ENCODE measurements at places on chromosomes 1 and 21.

GRCh38 chr1:206035027-206035426 lies 11.3 kb upstream of the CTSE start:
- no peak for DNase-seq

DNA sequence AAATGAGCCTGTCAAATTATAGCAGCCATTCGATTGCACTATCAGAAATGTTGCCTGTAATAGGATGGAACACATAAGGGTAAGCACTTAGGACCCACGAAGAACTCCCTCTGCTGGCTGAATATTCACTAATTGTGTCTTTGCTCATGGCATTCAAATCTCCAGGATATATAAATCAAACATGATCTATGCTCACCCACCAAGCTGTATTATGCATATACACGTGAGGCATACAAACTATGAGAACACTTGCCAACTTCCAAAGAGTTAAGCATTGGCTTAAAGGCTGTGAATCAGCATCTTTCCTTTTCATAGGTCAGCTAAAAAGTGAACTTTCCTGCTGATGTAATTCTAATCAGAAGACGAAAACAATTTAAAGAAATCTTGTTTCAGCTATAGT lies 34.5 kb downstream of the TMPRSS15 start:
- no peak for DNase-seq

DNA sequence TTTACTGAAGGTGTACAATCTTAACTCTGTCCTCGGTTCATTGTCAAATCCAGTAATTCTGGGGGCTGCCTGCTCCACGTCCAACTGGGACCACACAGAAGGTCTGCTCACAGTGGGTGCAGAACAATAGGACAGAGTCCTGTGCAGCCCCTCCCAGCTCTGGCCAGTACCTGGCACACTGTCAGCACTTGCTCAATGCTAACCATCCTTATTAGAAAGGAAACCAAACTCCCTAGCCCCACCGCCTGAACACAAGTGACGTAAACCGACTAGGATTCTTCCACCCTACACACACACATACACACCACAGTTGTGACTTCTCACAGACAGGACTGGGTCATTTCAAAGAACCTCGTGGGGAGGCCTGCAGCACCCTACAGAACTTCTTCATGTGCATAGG lies 5.2 kb downstream of the BCAR3 start:
- no peak for DNase-seq

GRCh38 chr1:221837896-221838295 lies 96.0 kb upstream of the DUSP10 start:
- no peak for DNase-seq

GRCh38 chr21:45145146-45145545 lies 70.8 kb downstream of the ADARB1 start:
- no peak for DNase-seq

- DNase-seq, result no peak
These were observed 176.9 kb downstream of the NEK7 start for GRCh38 chr1:198333744-198334143.

DNA sequence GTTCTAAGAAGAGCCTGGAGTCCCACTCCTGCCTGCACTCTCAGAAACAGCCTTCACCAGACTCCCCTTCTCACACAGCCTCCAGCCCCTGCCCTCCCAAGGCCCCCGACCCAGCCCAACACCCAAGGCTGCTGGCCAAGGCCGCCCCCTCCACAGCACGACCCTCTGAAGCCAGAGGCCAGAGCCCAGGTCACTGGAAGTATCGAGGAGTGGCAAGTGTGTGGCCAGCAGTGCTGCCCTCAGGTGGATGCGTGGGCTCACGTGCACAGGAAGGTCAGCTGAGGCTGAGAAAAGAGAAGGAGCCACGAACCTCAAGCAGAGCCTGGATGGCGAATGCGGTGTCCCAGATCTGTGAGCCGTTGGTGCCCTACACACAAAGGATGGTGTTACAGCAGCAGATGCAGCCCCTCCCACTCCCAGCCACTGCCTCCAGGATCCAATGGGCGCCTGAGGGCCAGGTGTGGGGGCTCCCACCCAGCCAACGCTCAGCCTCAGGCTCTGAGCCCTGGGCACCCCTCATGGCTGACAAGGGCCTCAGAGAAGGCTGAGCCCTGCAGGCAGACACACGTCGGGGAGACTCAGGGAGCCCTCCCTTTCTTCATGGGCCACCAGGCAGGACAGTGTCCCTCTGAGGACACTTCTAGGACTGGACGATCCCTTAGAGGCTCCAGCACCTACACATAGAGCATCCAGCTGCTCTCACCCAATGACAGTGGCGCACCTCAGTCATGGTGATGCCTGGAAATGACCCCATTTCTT lies 18.0 kb downstream of the LSS start:
- DNase-seq, result no peak

DNA sequence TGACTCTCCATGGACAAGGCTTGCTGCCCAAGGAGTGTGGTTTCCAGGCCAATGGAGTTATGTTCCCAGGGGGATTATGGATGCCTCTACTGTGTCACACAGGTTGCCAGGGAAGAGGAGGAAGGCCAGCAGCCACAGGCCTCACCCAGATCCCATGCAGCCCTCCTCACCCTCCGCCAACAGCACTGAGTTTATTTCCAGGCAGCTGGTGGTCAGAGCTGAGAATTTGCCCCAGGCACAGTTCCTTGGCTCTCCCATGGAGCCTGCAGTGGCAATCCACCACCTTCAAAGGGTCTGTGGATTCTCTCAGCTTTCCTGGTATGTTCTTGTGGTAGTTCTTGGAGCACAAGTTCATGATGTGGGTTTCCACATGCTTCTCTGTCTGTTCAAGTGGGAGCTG lies 79.2 kb downstream of the NTNG1 start:
- DNase-seq, result no peak

- DNase-seq, result no peak
These were observed 77.5 kb downstream of the PUM1 start for GRCh38 chr1:30988045-30988444.

DNA sequence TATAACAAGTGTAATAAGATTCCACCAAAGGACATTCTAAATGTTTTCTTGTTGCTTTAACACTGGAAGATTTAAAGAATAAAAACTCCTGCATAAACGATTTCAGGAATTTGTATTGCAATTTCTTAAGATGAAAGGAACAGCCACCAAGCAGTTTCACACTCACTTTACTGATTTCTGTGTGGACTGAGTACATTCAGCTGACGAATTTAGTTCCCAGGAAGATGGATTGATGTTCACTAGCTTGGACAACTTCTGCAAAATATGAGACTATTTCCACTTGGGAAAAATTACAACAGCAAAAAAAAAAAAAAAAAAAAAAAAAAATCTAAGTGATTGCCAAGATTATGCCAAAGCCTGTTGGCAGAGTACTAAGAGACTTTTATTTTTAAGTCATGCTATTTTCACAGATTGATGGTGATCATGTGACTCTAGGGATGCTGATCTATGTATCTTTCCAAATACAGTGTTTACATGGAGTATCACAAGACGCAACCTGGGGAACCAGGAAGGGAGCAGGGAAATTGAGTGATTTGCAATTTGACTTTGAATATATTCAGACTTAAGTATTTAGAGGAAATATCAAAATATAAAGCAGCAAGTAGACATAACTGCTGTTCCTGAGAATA lies 341.0 kb downstream of the NTNG1 start:
- no peak for DNase-seq

- DNase-seq, result no peak
These were observed 32.9 kb downstream of the C21orf91 start for GRCh38 chr21:17786071-17786850.

- no peak for DNase-seq
These were observed 57.9 kb downstream of the FGGY start for GRCh38 chr1:59354709-59355337.

- DNase-seq, result no peak
These were observed 43.9 kb upstream of the SAMD13 start for GRCh38 chr1:84257617-84258016.

DNA sequence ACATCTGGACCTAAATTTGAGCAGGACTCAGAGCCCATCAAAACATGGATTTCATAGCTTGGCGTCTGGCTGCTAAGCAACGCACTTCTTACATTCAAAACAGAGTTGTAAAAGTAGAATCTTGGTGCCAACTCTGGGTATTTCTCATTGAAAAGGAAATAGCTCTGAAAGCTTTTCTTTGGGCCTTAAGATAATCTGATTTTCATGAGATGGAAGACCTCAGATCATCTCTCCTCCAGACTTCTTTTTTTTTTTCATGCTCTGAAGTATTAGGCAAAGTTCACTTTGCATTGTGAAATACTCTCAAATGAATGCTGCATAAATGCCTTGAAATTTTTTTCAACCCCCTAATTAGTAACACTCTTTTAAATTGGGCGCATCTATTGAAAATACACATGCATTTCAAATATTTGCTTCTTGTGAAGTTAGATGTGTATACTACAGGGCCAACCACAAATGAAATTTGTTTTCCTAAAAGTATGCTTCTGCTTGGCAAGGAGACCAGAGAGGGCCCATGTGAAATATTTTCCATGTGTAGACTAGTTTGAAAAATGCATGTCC lies 4.2 kb downstream of the ADAMTS5 start:
- no peak for DNase-seq

GRCh38 chr1:26693599-26694572 lies 1.9 kb upstream of the ARID1A start:
- DNase-seq, result no peak

DNA sequence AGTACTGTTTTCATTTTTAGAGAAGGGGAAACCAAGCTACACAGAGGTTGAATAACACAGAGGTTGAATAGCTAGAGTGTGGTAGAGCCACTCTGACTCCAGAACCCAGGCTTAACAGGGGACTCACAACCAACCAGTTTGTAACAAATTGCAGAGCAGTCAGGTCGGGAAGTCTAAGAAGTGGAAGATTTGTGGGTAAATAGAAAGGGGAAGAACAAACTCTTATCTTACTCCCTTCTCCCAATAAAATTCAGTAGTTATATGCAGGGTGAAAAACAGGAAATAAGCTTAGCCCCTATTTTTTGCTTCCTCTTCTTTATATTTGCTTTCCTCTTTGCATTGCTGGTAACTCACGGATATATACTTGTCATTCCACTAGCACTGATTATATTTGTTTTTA lies 23.2 kb downstream of the CDC42 start:
- no peak for DNase-seq

GRCh38 chr1:56967900-56968832 lies 2.4 kb upstream of the C8B start:
- no peak for DNase-seq

DNA sequence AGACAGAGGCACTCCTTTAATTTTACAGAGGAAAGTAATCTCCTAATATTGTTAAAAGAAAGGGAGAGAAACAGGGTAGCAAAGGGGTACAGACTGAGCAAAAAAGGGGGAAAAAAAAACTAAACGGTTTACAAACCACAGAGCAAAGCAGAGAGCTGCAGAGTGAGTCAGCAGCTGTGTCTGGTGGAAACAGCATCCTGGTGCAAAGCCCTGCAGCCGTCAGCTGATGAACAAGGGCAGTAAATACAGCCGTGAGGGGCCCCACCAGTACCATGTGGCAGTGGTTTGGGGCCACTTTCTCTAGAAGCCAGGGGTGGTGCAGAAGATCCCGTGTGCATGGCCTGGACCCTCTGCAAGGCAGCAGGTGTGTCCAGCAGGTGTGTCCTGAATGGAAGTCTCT lies 111.3 kb downstream of the ERG start:
- DNase-seq, result no peak

- DNase-seq, result peak; percentile 50
These were observed 117.8 kb downstream of the HHAT start for GRCh38 chr1:210446479-210446878.

DNA sequence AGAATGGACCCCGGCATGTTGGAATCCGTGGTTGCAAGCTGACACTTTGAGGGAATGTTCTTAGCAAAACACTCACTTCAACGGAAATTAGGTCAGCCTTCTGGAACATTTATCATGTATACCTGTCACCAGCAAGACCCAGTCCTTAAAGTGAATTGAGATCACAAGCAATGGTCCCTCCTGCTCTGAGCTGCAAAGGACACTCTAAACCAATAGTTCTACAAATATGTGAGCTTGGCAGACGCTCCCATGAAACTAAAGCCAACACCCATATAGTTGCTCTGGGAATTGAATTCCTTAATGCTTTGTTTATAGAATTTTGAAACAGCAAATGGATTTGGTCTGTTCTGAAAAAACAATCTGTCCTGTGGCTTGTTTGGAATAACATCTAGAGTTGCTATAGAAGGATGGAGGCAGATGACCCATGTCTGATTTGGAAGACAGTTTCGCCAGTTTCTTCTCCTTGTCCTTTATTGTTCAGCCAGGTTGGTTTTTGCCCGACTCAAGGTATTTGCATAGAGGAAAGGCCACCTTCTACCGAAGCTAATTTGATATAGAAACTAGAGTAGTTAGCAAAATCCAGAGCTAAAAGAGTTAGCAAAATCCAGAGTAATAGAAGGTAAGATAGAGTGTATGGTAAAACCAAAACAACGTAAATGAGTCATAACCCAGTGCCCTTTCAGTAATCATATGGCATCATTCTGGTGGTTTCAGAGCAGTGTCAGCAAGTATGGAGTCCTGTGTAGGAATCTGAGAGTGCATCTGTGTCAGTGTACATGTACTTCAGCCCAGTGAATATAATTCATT lies 236.2 kb downstream of the NFIA start:
- no peak for DNase-seq

DNA sequence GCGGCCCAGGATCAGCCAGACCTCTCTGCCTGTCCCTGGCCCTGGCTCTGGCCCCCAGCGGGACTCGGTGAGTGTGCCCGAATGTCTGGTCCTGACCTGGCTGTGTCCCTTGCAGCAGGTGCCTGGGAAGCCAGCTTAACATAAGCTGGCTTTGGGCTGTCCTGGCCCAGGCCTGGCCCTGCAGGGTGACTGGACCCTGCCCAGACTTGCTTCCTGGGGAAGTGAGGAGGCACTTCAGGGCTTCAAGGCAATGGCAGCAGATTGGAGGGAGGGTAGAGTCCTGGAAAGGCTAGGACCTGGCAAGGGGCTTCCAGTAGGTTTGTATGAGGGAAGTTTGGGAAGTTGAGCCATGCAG lies 16.4 kb downstream of the RPS6KA1 start:
- no peak for DNase-seq

DNA sequence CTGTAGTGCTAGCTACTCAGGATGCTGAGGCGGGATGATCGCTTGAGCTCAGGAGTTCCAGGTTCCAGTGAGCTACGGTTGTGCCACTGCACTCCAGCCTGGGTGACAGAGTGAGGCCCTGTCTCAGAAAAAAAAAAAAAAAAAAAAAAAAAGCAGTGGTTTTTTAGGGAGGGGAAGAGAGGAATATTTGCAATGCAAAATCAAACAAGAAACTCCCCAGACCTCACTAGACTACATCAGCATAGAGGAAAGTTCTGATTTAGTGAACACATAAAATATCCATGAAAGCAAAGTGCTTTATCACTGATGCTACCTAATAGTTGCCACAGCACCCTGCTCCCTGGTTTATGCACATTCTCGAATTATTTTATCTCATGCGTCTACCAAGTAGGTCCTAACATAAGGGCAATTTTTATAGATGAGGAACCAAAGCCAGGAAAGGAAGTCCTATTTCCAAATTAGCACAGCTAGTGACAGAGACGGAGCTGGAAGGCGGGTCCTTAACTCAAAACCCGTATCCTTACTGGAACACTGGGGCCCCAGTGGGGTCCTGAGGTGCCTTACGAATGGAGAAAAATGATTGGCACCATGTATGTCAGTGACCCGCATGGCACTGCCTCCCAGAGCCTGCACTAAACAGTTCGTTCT lies 50.7 kb upstream of the GPR157 start:
- no peak for DNase-seq
